ENCODE measurements at places on chromosomes 4 and X.

GRCh38 chr4:121692261-121692660 lies 4.5 kb downstream of the ANXA5 start:
- no peak for DNase-seq

- no peak for DNase-seq
These were observed 806.0 kb downstream of the ADGRL3 start for GRCh38 chr4:62006108-62006507.

DNA sequence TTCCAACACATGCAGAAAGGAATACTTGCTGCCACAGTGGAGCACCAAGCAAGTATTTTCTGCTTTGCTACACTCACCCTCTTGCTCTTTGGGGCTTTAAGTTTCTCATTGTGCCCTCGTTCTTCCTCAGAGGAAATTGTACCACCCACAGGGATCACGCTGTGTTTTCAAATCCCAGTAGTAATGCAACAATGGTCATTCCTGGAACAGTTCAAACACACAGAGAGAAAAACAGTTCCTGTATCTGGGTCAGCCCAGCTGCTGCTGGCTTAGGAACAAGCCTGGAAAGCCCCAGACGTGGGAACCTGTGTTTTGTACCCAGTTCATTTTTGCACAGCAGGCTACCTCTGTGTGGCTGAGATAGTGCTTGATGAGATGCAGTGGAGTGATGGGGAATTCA lies 907.8 kb downstream of the STPG2 start:
- DNase-seq = no peak

- DNase-seq = no peak
These were observed 58.5 kb downstream of the PGRMC2 start for GRCh38 chr4:128228845-128229795.

- DNase-seq = no peak
These were observed 26.9 kb downstream of the PAPSS1 start for GRCh38 chr4:107693132-107693531.

GRCh38 chrX:39477031-39477761 lies 620.6 kb downstream of the BCOR start:
- no peak for DNase-seq

GRCh38 chrX:48864210-48864609 lies 28.8 kb upstream of the PCSK1N start:
- DNase-seq = no peak

DNA sequence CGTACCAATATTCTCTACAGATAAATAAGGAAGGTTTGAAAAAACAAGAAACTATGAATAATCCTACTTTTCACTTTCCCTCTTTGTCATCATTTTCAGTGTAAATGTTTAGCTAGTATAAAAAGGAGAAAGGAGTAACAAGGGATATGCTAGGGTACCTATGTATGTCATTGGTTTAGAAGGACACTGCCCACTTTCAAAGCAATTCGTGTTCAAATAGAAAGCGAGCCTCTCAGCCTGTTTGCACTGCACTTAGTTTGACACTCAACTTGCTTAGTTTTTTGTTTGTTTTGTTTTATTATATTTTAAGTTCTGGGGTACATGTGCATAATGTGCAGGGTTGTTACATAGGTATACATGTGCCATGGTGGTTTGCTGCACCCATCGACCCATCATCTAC lies 21.6 kb upstream of the RXFP1 start:
- DNase-seq = no peak

DNA sequence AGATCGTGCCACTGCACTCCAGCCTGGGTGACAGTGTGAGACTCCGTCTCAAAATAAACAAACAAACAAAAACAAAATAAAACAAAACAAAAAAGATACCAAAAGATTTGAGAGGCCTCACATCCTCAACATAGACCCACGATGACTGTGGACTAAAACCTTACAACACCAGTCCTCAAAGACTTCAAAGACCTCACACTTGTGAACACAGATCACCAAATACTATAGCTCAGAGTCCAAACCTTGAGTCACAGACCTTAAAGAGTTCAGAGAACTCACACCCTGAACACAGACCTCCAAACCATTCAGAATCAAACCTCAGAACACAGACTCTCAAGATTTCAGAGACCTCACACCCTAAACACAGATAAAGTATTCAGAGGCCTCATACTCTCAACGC lies 12.7 kb upstream of the PAGE4 start:
- no peak for DNase-seq

DNA sequence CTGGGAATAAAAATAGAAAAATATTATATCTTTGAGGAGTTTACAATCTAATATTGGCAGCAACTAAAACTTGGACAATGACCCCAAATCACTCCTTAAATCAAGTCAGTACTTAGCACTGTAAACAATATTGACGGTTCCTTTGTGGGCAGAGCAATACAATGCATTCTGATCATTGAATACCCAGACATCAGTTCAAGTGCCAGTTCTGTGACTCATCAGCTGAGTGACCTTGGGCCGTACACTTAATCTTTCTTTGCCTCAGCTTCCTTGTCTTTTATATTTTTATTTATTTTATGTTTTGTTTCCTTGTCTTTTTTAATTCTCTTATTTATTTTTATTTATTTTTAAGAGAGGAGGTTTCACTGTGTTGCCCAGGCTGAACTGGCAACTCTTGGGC lies 112.2 kb upstream of the ANXA3 start:
- no peak for DNase-seq

- no peak for DNase-seq
These were observed 55.5 kb upstream of the MAGED1 start for GRCh38 chrX:51837921-51838320.

DNA sequence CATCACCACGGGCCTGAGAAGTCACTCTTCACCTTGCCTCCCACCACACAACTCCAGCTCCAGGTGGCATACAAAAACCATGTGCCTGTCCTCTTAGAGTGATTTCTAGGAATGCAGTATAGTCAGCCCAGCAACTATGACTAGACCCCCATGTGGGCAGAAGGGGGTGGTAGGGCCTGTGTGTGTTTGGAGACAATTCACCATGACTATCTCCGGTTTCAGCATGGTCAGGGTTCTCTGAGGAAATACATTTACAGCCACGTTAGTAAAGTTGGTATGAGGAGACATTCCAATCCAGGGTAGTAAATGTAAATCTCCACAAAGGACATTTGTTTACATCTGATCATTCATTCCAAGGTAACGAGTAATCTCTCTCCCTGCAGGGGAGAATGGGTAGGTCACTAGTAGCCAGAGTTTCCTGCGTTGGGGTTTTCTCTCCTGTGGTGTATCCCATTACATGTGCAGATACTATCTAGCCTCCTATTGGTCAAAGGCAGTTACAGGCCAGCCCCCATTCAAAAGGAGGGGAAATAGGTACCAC lies 4.2 kb upstream of the MTMR1 start:
- DNase-seq = no peak

DNA sequence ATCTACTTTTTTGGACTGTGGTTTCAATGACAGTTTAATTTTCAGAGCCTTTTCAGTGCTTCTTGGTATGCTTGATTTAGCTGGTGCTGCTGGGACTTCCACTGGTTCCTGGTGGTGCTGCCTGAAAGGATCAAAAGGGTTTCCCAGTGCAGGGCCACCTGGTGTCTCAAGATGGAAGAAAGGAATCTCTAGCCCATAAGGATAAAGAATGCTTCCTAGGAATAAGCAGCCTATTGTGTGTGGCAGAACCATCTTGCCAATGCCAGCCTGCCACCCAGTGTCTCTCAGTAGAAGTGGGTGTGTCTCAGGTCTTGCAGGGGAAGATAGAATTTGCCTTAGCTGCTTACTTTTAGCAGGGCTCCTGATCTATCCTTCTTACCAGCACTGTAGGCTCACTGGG lies 15.0 kb upstream of the RAI2 start:
- no peak for DNase-seq

DNA sequence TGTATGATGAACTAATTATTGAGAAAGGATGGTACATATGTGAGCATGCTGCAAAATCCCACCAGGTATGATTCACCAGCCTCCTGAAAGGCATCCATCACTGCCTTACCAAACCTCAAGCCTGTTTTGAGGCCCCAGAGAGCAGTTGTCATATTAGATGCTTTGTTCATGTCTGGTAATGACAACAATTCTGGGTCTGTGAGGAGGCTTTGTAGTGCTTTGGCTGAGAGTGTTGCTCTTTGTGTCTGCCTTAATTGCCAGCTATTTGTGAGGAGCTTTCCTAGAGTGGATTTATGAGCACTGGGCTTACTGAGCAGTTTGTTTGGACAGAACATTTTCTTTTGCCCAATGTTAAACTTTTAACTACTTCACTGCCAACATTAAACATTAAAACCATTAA lies 69.2 kb downstream of the HEPH start:
- no peak for DNase-seq

DNA sequence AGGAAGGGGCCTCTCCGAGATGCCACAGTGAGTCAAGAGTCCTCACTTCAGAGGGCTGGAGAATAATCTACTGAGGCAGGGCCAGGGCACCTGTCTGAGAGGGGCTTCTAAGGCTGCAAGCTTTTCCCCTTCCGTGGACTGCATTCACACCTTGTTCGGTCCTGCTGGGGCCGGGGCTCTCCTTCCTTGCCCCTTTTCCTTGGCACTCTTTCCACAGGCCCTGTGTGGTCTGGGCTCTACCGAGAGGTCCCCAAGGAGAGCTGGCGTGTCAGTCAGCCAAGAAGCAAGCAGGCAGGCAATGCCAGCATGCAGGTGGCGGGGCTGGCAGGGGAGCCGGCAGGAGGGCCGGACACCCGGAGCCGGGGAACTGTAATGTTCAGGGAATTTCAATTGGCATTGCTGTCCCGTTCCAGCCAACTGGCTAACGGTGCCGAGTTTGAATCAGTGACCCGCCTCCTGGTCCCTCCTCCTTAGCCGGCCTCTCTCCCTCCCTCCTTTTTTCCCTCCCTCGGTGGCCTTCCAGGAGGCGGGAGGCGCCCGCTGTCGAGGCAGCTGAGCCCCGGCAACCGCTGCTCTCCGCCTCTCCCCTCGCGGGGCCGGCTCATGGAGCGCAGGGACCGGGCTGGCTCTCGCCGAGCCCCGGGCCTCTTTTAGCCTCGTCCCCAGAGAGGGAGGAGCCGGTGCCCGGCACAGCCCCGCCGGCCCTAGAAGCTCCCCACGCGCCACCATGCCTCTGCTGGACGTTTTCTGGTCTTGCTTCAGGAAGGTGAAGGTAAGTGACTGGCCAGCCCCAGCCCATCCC lies at the start of gene STARD8:
Gene STARD8 (plus strand): TSS at position 511 of the 802 bp plus-strand sequence. CDS start 217 bp downstream, at position 728.
- DNase-seq = no peak

DNA sequence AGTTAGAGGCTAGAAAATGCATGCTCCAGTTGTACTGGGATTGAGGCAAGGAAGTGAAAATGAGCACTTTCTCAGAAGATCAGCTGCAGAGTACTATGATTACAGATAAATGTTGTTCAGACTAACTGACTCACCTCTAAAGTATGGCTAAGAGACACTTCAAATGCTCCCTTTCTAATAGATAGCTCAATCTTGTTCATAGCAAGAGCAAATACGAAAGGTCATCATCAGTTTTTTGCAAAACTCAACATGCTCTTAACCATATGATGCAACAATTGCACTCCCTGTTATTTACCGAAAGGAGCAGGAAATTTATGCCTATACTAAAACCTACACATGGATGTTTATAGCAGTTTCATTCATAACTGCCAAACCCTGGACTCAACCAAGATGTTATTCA lies 838.4 kb upstream of the INTU start:
- no peak for DNase-seq

DNA sequence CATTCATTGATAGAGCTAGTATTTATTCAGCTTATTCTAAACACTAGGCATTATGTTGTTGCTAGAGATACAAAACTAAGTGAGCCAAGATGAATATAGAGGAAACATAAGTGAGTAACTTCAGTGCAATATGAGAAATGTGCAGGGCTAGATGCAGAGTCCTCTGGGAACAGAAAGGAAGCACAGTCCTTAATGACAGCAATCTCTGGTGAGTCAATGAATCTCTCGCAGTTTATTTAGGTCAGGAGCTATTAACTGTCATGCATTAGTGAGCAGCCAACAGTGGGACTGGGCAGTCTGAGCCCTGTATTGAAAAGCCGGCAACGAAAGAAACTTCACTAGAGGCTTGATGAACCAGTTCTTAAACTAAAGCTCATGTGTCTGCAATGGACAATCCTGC lies 598.1 kb upstream of the MAGEB2 start:
- no peak for DNase-seq

DNA sequence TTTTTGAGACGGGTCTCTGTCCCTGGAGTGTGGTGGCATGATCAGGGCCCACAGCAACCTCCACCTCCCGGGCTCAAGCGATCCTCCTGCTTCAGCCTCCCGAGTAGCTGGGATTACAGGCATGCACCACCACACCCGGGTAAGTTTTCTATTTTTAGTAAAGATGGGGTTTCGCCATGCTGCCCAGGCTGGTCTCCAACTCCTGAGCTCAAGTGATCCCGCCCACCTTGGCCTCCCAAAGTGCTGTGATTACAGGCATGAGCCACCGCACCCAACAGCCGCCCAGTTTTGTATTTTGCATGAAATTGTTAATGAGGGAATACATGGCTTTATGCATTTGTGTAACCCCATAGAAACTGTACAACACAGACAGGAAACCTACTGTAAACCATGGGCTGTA lies 2.8 kb upstream of the ARHGAP4 start:
- no peak for DNase-seq

GRCh38 chrX:46333550-46333949 lies 211.7 kb downstream of the ZNF674 start:
- no peak for DNase-seq

- DNase-seq = no peak
These were observed 51.0 kb upstream of the NHSL2 start for GRCh38 chrX:71859637-71860036.

- no peak for DNase-seq
These were observed 1.1 kb upstream of the MANBA start for GRCh38 chr4:102761906-102762305.

DNA sequence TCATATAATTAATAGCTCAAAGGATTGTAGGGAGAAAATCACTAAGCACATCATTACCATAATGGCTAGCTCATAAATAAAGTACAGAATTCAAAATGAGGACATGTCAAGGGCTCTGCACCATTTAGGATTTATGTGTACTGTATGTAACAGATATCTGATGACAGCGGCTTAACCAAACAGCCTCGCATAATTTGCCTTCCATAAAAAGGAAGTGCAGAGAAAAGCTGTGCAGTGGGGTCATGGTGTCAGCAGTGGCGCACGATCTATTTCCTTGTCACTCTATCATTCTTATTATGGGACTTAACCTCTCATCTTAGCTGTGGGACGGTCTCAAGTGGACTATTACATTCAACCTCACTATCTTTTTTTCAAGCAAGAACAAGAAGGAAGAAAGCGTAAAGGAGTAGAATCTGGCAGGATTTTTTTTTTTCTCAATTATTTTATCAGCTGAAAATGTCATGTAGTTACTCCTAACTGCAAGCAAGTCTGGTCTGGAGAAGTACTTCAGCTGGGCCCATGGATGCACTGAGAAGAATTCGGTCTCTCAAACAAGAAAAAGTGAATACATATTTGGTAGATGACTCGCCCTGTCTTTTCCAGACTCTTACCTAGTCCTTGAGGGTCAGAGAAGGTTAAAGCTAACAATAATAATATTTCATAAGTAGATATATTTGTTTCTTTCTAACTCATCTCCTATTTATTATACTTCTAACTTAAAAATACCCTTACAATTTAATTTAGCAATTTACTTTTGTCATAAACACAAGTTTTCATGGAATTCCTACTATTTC lies 94.6 kb downstream of the COX18 start:
- no peak for DNase-seq

- DNase-seq = no peak
These were observed 164.6 kb upstream of the BCOR start for GRCh38 chrX:40262157-40263013.

- no peak for DNase-seq
These were observed 404.4 kb downstream of the TLL1 start for GRCh38 chr4:166277401-166277800.
